ENCODE measurements at places on chromosomes 11 and 22.

DNA sequence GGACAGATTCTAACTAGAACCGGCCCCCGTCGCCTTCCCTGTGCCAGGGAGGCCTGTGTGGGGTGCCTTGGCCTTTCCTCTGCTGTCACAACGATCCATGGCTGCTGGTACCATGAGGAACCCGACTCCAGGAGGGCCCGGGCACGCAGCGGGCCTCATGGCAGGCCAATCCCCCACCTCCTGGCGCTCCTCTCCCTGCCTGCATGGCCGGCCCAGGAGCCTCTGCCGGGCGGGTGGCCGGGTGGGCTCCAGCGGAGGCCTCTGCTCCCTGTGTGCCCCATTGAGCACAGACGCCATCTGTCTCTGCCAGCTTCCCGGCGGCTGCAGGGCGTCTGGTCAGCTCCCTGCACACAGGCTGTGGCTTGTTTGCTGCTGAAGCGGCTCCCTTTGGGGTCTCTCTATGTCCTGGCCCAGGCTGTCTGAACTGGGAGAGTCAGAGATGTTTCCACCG lies 86.5 kb downstream of the MYEOV start:
- DNase-seq = no peak

DNA sequence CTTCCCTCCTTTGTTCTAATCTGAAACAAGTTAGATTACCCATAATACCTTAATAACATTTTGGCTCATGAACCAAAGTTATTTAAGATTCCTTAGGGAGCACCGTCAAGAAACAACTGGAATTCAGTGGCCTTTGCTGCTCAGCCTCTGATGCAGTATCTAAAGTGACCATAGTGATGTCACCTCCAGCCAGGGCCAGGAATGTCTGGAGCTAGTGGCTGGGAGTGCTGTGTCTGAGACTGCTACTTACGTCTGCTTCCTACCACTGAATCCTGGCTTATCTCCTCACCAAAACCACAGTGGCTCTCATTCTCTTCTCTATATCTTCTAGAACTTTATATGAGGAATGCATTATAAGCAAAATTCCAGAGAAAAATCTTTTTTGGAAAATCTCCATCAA lies 658.0 kb downstream of the DLG2 start:
- DNase-seq = no peak

GRCh38 chr11:40204228-40204627 lies 1255.2 kb downstream of the LRRC4C start:
- no peak for DNase-seq

- no peak for DNase-seq
These were observed 2.2 kb upstream of the CD151 start for GRCh38 chr11:830295-831117.

DNA sequence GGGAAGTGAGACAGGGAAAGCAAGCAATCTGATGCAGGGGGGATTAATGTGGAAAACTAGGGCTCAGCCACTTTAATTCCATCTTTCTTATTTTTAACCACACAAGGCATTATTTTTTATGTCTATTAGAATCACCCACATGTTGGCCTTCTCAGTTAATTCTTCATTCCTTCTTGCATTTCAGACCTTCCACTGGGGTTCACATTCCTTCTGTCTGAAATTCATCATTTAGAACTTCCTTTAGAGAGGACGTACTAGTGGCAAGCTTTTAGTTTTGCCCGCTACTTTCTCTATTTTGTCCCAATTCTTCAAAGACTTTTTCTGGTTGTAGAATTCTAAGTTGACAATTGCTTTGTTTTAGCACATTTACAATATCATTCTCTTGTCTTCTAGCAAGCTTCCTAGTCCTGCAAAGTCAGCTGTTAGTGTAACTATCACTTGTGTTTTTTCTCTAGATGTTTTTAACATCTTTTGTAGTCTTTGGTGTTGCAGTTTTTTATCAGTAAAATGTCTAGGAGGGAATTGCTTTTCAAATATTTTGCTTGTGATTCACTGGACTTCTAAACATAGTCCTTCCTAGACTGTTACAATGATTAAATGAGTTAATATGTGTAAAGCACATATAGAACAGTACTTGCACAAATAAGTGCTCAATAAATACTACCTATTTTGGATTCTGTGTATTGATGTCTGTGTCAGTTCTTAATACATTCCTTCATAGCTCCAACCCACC lies 5.5 kb upstream of the NNMT start:
- DNase-seq = no peak

- DNase-seq = no peak
These were observed 33.4 kb downstream of the SCGB1A1 start for GRCh38 chr11:62452261-62452660.
